T47D (cell line): ENCODE measurements at places on chromosomes 7 and 10.

- DNase-seq = no peak
Measured at GRCh38 chr7:38535073-38535472, 96.1 kb downstream of the AMPH start.

GRCh38 chr10:49645417-49645816, 31.6 kb downstream of the CHAT start:
- no peak for DNase-seq

- no peak for DNase-seq
Measured at GRCh38 chr10:61869041-61869675, 32.3 kb upstream of the ARID5B start.

DNA sequence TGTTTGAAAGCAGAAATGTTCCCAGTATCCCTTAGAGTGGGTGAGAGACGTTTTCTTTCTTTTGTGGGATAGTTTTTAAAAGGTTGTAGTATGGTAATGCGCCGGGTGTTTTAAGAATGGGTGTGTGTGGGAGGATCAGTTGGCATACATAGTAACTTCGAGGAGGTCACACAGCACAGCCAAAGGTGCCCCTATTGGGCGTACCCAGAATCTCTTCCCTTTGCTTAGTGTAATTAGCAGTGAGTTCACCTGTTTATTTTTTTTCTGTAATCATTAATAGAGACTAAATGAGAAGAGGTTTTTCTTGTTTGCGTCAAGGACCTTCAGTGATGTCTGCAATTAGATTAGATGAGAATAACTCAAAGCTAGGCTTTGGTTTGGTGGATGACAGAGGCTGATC, 1.5 kb downstream of the PLEKHA8 start:
- DNase-seq = no peak

DNA sequence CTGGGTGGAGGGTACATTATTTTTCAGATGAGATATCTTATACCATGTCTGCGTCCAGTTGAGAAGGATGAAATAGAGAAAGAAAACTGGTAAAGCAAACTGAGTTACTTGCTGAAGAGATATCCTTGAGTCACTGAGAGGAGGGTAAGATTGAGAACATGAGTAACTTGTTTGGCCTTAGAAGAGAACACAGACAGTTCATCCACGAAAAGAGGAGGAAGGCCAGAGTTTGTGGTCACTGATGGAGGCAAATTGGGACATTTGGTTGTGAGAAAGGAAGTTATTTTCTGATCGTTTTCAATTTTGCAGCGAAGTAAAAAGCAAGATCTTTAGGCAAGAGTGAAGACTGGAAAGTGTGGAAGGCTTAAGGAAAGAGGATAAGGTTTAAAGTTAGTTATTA, 15.6 kb downstream of the MBL2 start:
- DNase-seq = no peak
